T follicular helper cell (primary cell): ENCODE measurements at places on chromosomes 4 and X.

GRCh38 chr4:15043922-15044321 lies 41.6 kb downstream of the CPEB2 start:
- DNase-seq, result no peak

GRCh38 chrX:152993933-152994332 lies at the start of gene PNMA5:
Gene PNMA5 (minus strand): TSS chrX:152994116. CDS start chrX:152991598, 2,518 bp downstream.
- DNase-seq, result no peak

GRCh38 chr4:12703036-12703435 lies 781.1 kb downstream of the RAB28 start:
- no peak for DNase-seq

DNA sequence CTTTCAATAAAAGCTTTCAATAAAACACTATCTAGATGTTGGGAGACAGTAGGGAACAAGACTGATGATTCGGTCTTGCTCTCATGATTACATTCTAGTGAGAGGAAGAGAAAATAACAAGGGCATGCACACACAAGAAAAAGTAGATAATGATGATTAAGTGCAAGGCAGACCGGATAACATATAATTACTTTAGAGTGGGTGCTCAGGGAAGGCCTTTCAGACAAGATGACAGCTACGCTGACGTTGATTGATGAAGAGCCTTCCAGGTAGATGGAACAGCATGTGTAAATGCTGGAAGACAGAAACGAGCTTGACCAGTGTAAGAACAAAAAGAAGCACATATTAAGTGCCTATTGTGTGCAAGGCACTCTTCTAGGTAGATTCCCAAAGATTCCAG lies 43.4 kb downstream of the TXK start:
- DNase-seq, result no peak

DNA sequence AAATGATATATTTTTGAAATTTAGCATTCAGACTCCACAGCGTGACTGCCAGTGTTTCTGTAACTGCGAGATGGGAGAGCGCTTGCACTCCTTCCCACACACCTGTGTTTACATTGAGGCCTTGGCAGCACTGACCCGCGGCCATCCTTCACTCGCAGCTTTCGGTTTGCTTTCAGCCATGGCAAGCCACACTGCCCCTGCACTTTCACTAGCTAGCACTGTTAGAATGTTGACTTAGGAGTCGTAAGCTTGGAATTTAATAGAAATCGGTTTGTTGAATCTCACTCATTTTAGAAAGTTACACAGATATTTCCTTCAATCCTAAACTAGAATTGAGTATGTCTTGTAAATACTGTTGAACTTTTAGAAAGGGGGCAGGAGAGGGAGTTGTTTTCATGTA lies 136.2 kb downstream of the CFAP299 start:
- no peak for DNase-seq

DNA sequence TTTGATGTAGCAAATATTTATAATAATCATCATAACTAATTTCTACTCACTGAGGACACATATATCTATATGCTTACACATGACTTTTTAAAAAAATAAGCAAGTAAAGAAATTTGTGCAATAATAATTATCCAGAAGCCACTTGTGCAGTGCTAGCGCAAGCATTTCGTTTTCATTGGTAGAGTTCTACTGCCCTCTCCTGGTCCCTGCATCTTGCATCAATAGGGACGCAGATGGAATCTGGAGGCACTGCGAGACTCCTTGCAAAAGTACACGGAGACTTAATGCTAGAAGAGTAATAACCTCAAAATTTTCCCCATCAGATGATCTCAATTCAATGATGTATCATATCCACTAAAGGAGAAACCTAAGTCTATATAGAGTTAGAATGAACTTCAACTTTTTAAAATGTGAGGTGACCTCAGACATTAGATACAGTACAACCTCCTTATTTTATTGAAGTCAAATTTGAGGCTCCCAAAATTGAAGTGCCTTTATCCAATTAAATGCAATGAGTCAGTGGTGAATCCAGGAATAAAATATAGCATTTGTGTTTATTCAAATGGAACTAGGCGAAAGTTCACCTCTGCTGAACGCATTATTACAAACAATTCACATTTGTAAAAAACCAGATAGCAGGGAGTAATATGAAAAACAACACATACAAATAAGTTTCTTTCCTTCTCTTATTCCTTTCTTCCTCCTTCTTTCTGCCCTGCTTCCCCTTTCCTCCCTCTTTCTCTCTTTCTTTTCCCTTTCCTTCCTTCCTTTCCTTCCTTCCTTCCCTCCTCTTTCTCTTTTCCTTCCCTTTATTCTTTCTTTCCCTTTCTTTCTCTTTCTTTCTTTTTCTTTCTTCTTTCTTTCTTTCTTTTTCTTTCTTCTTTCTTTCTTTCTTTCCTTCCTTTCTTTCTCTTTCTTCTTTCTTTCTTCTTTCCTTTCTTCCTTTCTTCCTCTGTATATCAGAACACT lies 450.0 kb downstream of the ANKRD50 start:
- DNase-seq, result peak; percentile 5

- DNase-seq, result no peak
Measured at GRCh38 chr4:109912706-109913595, at the start of gene EGF. Gene EGF (plus strand): TSS chr4:109912883. CDS start chr4:109913336, 453 bp downstream.

DNA sequence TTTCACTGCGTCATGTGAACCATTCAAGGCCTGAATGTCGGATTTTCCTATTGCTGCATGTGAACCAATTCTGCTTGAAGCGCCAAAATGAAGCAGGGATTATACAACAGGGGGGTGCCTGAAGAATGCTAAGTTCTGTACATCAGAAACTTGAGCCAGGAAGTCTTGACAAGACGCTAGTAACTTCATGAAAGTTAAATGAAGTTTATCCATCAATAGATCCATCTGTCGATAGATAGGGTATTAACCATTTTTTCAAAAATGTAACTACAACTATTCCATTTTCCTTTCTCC lies 590 bp upstream of the NAF1 start:
- no peak for DNase-seq

DNA sequence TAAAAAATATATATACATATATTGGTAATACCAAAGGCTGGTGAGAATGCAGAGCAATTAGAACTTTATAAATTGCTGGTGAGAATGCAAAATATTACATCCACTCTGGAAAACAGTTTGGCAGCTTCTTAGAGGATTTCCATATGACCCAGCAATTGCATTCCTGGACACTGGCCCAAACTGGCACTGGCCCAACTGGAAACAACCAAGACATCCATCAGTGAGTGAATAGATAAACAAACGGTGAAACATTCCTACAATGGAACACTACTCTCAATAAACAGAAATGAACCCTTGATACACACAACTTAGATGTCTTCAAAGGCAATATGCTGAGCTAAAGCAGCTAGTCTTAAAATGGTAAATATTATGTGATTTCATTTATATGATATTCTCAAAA lies 524.2 kb downstream of the IQCM start:
- no peak for DNase-seq

DNA sequence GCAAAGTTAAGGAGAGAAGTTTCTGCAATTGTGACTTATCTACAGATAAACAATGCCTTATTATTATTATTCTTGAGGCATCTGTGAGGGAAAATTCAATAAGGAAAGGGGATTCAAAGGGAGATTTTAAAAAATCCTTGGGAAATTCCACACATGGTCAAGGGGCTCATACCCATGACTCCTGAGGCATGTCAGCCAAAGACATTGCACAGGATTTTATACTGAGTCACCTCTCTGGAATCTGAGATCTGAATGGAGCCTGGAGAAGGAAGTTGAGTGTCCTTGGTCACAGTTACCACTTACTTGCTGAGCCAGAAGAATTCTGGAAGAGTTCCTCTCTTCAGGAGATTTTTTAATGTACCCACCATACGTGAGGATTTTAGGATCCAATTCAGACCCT lies 14.4 kb upstream of the CXCL8 start:
- DNase-seq, result no peak

- no peak for DNase-seq
Measured at GRCh38 chr4:46979283-46979682, 14.1 kb downstream of the GABRA4 start.

DNA sequence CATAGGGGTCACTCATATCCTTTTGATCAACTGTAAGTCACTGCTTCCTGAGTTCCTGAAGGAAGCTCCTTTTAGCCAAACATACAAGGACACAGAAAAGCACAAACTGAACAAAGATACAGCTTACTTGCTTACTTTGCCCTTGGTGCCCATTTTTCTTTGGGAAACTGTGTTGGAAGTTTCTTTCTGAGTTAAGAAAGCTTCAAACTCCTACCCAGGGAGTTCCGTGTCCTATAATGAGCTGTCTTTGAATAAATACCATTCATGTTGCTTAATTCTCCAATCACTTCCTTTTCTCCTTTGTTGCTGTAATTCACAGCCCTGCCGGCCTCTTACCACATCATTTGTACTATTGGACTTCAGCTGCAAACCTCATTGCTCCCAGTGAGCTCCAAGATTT lies at the start of gene ADH4:
TSS of gene ADH4 (minus strand) at position 228 of the 400 bp plus-strand sequence. CDS start at position 153, 75 bp downstream.
- no peak for DNase-seq

GRCh38 chrX:1392376-1393068 lies 609 bp upstream of the SLC25A6 start:
- no peak for DNase-seq

DNA sequence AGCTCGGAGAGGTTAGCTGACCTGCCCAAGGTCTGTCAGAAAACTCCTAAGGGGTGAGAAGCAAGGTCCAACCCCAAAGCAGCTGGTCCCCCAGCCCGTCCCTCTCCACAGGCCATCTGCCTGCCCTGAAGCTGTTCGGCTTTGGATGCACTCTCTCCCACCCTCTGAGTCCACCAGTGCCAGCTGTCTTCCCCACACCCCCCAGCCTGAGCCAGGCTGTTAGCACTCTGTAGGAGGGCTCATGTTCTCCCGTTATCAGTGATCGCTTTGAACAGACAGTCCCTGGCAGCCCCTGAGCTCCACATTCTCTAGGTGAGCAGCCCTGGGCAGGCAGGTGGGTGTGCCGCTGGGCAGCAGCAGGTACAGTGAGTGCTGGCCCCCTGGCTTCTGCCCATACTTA lies 16.0 kb downstream of the ZNF185 start:
- no peak for DNase-seq

GRCh38 chr4:158588285-158588684 lies 66.6 kb downstream of the RXFP1 start:
- DNase-seq, result no peak

DNA sequence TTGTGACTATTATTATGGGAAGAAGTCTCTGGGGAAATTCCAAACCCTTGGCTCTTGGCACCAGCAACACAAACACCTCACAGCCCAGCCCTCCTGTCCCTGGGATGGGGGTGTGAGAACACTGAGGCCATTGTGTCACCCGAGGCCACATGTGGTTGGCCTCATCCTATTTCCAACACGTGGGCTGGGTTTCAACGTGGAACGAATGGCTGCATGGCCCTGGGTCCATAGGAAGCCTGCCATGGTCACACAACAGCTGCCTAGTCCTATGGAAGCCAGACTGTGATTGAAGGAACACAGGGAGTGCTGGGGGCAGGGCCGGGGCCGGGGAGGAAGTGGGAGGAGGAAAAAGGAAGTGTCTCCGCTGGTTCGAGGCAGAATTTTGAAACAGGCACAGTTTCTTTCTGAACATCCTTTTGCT lies 10.0 kb downstream of the CLCN4 start:
- no peak for DNase-seq

DNA sequence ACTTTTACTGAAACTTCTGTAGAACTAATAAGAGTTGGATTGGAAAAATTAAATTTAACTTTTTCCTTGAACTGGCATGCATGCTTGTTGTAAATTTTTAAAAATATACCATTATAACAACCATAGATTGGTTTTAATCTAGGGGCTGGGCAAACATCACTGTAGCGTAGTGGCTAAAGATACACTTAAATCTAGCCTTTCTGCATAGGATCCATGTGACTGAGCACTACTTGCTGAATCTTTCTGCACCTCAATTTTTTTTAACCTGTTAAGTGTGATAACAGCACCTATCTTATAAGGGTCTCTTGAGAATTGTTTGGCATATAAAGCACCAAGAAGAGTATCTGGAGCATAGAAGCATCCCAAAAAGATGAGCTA lies 4.1 kb downstream of the ANXA10 start:
- no peak for DNase-seq

- no peak for DNase-seq
Measured at GRCh38 chr4:169988252-169988651, 37.9 kb downstream of the MFAP3L start.

DNA sequence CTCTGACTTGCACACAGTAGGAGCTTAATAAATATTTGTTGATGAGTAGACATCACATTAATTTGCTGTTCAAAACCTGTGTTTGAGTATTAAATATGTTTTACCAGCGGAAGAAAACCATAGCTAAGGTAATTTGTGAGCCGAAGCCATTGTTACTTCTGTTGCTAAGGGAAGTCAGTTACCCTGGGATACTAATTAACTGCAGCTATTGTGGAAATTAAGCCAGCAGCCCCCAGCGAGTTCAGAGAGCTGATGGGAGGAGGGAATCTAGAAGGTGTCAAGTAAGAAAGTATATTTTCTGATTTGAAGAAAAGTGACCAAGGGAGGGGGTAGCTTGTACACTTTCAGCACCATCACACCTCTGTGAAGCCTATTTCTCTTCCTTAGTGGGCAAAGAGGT lies 76.7 kb upstream of the IGSF1 start:
- DNase-seq, result no peak

DNA sequence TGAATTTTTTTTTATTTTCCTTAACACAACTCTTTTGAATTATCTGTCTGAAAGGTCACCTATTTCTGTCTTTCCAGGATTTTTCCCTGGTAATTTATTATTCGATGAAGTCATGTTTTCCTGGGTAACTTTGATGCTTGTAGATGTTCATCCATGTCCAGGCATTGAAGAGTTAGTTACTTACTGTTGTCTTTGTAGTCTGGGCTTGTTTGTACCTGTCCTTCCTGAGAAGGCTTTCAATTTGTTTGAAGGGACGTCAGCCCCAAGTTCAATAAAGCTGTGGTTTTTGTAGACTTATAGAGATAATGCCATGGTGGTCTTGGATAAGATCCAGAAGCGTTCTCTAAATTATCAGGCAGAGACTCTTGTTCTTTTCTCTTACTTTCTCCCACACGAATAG lies 252.4 kb upstream of the ARHGAP24 start:
- no peak for DNase-seq

DNA sequence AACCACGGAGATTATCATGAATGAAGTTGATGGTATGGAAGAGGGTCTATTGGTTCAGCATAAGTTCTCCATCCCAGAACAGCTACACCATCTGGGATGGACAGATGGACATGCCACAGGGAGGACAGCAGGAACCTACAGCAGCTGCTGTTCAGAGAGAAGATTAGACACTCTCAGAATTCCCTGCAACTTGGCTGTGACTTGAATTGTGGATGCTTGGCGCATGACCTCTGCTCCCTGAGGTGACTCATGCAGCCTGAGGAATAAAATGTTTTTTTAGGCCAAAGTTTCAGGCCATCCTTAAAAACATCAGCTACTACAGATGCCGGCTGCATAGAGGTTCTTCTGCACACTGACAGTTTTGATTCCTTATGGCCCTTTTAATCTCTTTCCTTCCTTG lies 97.3 kb downstream of the RS1 start:
- DNase-seq, result no peak

- no peak for DNase-seq
Measured at GRCh38 chrX:47854474-47854873, 17.8 kb downstream of the ZNF81 start.
